Choroid plexus epithelial cell (primary cell): ENCODE measurements at places on chromosomes 12 and 14.

GRCh38 chr12:8054816-8055215 is 11.3 kb downstream of the C3AR1 start:
- no peak for DNase-seq

GRCh38 chr12:49689785-49690184 is 17.4 kb downstream of the FMNL3 start:
- DNase-seq: no peak

GRCh38 chr14:50242566-50243310 is 11.4 kb upstream of the SOS2 start:
- DNase-seq: no peak

DNA sequence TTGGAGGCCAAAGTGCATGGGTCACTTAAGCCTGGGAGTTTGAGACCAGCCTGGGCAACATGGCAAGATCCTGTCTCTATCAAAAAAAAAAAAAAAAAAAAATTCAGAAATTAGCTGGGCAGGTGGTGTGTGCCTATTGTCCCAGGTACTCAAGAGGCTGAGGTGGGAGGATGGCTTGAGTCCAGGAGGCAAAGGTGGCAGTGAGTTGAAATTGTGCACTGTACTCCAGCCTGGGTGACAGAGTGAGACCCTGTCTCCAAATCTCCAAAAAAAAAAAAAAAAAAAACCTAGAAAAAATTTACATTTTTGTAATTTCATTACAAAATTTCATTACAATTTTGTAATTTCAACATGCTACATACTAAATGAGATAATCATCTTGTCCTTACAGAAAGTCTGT is 42.7 kb downstream of the SYNE2 start:
- DNase-seq: no peak

DNA sequence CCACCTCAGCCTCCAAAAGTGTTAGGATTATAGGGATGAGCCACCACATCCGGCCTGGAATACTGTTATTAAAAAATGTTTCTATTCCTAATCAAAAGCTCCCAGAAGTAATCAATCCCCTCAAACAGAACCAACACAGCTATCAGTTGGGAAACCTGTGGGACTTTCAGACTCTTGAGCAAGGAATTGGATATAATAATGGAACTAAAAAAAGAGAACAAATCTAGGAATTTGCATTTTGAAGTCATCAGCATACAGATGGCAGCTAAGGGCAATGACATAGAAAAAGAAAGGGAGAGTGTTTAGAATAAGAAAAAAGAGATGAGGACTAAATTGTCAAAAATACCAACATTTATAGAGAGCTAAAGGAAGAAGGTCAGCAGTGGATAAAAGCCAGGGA is 54.7 kb upstream of the AMN1 start:
- no peak for DNase-seq

DNA sequence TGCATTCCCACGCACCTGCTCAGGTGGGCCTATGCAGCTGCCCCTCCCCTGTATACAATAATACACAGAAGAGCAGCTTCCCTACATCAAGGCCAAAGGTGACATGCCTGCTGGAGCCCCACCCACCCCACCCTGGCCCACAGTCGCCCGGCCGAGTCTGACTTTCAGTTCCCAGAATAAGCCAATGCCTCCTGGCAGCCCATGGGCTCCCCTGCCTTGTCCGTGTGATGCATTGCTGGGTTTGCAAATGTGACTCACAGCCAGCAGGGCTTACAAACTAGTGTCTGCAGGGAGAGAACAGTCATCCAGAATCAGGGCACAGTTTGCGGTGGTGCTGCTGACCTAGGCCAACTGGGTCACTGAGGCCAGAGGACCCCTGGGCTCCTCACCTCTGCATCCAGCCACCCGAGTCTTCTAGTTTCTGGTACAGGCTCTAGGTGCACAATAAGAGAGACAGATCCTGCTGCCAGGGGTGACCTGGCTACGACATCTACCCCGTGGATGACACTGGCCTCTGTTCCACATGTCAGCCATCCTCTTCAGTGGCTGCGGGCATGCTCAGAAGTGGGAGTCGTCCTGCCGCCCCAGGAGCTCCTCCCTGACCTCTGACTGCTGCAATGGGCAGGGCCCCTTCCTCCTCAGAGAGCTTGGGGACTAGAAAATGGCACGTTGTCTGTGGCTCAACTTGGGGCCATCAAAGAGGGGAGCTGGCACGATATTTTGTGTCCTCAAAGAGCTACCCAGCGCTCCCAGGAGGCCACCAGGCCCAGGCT is 84.5 kb downstream of the CHGA start:
- peak; percentile 73 for DNase-seq

GRCh38 chr14:66507181-66507721 is 696 bp upstream of the GPHN start:
- DNase-seq: no peak

DNA sequence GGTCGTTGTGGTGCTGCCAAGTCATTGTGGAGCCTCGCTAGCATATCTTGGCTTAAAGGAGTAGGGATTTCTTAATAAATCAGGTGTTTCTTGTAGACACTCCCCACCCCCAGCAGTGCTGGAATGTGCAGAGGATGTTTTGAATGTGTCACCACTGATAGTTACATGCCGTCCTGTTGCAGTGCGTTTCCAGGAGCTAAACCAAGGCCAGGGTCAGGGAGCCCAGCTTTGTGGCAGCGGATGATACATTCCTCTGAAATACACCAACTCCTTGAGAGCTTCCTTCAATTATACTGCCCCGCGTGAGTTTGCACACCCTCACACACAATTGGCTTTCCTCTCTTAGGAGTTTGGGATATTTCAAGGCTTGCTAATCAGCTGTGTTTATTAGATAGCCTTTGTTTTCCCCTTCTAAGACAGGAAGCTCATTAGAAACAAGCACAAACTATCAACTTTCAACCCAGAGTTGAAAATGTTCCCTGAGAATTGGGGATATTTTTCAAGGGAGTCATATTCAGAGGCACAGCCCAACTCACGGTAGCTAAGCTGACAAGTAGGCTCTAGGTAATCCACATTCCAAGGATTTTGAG is 154.9 kb downstream of the C12orf75 start:
- peak; percentile 94 for DNase-seq

DNA sequence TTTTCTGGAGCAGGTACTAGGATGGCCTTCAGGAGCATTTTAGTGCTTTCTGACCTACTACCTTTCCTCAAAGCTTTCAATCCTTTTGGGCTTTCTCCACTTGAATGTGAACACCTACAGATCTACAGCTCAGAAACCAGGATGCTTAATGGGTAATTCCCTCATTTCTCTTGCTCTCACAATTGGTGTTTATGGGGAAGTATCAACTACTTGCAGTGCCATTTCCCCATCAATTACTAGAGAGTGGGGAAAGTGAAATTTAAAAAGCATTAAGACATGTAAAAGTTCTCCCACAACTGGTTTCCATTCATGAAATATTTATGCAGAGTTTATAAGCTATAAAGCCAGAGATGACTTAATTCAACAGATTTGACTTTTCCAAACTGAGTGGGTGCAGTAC is 2.1 kb upstream of the YY1 start:
- DNase-seq: no peak

DNA sequence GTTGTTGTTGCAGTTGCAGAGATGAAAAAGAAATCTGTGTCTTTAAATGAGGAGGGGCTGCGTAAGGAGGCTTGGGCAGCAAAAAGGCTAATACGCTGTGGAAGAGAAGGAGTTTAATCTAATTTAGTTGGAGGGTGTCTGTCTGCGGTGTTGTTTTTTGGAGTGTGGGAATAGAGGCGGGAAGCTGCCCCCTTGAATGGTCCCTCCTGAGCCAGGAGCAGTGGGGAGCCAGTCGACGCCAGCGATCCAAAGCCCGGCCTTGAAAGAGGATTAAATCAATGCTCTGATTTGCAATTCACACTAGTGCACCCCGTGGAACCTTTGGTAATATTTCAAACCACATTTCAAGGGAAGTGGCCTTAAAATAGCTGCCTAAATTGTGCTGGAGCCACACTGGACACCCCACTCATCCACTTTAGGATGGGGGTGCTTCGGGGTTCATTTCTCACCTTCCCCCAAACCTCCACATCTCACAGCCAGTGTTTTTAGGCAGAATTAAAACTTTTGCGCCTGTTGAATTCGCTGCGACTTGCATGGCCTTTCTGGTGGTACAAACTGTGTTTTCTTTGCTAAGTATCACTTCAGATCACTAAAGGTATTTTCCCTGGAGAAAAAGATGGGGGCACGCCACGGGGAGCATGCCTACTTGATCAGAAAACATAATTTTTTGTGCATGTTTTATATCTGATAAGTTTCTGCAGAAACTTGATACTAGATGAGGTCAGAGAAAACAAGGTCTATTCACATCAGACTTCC is 4.1 kb upstream of the FZD10 start:
- no peak for DNase-seq

- DNase-seq: no peak
Observed at GRCh38 chr12:52686063-52686462, 5.9 kb upstream of the KRT1 start.

GRCh38 chr14:42626986-42627385 is 1020.3 kb downstream of the LRFN5 start:
- no peak for DNase-seq

- DNase-seq: no peak
Observed at GRCh38 chr12:71536279-71536938, 96.8 kb downstream of the LGR5 start.

DNA sequence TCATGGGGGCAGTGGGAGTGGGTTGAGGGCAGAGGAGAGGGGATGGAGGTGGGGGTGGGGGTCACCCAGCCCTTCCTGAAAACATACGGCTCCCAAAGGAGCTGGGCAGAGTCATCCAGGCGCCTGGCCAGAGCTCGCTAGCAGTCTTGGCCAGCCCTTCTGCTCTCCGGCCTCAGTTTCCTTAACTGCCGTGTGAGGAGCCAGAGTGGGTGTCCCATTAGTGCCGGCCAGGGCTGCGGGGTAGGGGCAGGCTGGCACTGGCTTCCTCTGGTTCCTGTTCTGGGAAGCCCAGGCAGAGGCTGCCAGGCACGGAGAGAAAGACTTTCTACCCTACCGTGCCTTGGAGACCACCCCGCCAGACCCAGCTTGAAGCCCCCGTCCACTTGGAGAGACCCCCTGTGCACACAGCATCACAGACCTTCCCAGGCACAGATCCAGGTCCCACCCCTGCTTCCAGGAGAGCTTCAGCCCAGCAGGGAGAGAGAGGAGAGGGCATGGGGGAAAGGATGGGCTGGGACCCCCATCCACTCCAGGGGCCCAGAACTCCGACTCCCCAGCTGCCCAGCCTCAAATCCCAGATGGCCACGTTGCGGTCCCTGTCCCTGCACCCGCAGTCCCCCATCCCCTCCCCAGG is 93.3 kb downstream of the RFLNA start:
- DNase-seq: no peak
